ENCODE measurements at places on chromosomes 6 and 20.

GRCh38 chr6:139131736-139132280 is 3.1 kb upstream of the HECA start:
- DNase-seq: no peak

DNA sequence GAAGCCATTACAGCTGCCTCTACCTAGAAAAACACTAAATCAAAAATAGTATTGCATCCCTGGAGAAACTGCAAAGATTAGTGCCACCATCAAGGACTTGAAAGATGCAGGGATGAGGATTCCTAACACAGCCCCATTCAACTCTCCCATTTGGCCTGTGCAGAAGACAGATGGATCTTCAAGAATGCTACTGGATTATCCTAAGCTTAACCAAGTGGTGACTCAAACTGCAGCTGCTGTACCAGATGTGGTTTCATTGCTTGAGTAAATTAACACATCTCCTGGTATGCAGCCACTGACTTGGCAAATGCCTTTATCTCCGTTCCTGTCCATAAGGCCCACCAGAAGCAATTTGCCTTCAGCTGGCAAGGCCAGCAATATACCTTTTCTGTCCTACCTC is 117.4 kb downstream of the TBC1D32 start:
- no peak for DNase-seq

GRCh38 chr6:131009790-131010189 is 53.3 kb downstream of the EPB41L2 start:
- DNase-seq: no peak

GRCh38 chr20:58875111-58875510 is 22.6 kb downstream of the GNAS start:
- DNase-seq: no peak

DNA sequence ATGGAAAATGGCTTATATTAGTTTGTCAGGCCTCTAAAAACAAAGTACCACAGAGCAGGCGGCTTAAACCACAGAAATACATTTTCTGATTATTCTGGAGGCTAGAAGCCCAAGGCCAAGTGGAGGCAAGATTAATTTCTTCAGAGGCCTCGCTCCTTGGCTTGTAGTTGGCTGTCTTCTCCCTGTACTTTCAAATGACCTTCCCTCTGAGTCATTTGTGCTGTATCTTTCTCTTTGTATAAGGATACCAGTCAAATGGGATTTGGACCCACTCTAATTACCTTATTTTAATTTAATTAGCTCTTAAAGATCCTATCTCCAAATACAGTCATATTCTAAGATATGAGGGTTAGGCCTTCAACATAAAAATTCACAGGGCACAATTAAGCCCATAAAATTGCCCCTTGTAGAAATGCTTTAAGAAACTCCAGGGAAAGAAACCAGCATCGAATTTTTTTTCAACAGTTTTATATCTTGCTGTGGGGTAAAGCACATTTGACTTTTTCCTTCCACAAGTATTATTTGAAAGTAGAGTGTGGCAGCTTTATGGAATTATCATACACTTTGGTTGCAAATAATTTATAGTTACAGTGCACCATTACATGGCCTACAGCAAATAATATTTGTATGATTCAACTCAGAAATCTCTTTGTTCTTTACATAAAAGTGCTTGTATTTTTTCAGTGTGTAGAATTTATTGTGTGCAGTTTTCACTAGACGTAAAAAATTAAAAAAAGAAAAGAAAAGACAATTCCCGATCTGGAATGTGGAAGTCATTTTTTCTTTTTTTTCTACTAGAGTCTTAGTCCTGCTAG is 706.1 kb downstream of the KIF16B start:
- DNase-seq: no peak

GRCh38 chr20:10927936-10928840 is 254.4 kb upstream of the JAG1 start:
- no peak for DNase-seq

DNA sequence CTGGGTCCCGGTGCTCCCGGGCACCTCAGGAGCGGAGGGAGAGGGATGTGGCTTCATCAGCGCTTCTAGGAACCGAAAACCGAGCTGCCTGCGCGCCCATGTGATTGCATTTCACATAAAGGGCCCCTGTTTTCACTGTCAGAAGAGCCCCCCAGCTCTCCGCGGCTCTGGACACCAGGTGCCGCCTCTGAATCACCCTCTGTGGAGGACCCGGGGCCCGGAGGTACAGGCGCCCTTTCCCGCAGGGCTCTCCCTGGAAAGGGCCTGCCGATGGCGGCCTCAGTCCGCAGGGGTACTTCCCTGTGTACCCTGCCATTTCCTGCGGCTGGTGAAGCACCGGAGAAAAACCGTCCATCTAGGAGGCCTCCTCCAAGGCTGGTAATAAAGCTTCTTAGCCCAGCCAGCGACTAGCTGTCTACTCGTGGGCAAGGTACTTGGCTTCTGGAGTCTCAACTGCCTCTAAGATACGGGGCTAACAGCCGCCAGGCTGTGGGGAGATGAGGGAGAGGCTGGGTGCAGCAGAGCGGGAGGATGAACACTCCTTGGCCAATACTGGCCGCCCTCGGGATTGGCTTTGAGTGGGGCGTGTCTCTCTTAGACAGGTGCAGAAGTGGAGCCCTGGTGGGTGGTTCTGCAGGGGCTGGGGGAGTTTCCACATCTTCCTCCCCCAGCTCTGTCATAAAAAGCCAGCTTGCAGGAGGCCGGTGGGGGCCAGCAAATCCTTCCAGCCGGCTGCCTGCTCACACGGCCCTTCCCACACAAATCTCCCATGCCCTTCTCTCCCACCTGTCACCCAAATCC is 1.6 kb downstream of the PPP1R16B start:
- DNase-seq: no peak
